HFFc6 (cell line): ENCODE measurements at places on chromosomes 16 and 17.

DNA sequence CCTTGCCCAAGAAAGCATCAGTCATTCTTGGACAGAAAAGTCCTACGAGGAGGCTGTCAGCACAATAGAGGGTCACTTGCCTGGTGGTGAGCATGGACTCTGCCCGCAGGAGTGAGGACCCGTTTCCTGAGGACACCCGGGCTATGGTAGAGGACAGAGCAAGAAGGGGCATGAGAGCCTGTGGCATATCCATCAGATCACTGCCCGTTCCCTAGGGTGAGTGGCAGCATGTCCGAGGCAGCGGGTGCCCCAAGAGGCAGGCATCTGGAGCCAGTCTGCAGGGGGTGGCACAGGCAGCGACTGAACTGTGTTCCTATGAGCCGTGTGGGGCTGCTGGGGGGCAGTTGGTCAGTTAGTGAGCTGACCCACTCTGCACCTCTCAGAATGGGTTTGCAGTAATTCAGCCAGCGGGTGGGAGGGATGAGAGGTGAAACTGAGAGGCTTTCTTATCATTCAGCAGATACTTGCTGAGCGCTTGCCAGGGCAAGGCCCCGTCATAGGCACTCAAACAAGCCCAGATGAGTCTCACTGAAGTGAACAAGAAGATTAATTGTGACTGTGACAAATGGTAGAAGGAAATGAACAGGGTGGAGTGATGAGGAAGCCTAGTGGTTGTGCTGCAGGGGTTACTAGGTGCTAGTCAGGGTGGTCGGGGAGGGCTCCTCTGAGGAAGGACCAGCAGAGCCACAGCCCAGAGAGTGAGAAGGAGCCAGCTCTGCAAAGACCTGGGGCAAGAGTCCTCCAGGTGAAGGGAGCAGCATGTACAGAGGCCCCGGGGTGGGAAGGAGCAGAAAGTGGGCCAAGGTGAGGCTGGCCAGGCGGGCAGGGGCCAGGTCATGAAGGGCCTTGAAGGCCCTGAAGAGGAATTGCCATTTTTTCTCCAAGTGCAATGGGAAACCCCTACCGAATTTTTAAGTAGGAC, 87.9 kb downstream of the CLEC16A start:
- DNase-seq, result no peak

DNA sequence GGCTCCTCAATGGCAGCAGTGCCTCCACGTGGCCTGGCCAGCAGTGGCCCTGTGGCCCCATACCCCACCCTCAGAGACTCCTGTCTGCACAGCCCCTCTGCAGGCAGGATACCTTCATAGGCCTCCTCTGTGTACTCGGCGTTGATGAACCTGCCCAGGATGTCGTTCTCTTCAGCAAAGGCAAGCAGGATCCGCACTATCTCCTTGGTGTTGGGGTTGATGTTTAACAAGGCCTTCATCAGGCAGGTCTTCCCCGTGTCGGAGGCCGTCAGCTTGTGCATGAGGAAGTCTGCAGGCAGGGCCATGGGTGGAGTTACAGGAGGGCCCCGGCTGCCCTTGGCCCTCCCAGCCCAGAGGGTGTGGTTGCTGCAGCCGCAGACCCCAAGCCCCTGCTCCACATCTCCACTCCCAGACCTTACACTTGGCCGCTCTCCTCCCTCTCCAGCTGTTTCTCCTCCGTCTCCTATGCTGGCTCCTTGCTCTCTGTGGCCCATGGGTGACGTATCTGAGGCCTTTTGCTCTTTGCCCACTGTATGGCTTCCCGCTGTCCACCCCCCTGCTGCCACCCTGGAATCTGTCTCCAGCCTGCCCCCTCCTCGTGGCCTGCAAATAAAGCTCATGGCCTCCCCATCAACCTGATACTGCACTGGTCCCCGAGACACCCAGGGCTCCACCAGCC, 15.1 kb downstream of the TRPV3 start:
- DNase-seq, result no peak

GRCh38 chr17:44970136-44970741, 2.1 kb upstream of the C1QL1 start:
- DNase-seq, result no peak

- no peak for DNase-seq
Observed at GRCh38 chr17:79841369-79842135, 2.3 kb upstream of the CBX4 start.

- no peak for DNase-seq
Observed at GRCh38 chr16:35144212-35144932, 1685.0 kb downstream of the TP53TG3F start.

GRCh38 chr17:57557416-57557815, 187.7 kb downstream of the CCDC182 start:
- DNase-seq, result no peak

DNA sequence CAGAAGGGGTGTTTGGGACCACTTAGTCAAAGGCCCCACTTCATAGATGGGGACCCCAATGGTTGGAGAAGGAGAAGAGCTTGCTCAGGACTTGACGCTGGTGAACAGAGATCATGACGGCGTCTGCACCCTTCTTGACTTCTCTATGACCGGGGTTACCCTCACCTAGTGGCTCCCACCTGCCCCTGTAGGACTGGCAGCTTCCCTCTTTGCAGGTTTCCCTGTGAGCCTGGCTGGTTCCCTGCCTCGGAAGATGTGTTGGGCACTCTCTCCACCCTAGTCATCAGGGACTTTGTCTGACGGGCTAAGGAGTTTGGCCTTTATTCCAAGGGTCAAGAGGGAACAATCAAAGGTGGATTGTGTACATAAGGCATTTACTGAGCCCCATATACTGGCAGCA, 22.7 kb downstream of the TBX4 start:
- no peak for DNase-seq

DNA sequence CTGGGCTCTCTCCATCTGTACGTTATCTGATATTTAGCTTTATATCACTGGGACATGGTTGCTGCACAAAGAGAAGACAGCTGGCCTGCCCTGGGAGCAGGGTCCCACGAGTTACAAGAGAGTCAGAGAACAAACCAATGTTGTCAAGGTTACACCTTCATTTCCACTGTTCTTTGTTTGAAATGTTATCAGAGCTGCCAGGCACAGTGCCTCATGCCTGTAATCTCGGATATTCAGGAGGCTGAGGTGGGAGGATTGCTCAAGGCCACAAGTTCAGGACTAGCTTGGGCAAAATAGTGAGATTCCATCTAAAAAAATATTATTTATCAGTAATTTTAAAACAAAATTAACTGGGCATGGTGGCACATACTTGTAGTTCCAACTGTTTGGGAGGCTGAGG, 34.6 kb downstream of the ATP6V0A1 start:
- no peak for DNase-seq

GRCh38 chr17:40374821-40375498, 10.4 kb upstream of the GJD3 start:
- DNase-seq, result no peak

DNA sequence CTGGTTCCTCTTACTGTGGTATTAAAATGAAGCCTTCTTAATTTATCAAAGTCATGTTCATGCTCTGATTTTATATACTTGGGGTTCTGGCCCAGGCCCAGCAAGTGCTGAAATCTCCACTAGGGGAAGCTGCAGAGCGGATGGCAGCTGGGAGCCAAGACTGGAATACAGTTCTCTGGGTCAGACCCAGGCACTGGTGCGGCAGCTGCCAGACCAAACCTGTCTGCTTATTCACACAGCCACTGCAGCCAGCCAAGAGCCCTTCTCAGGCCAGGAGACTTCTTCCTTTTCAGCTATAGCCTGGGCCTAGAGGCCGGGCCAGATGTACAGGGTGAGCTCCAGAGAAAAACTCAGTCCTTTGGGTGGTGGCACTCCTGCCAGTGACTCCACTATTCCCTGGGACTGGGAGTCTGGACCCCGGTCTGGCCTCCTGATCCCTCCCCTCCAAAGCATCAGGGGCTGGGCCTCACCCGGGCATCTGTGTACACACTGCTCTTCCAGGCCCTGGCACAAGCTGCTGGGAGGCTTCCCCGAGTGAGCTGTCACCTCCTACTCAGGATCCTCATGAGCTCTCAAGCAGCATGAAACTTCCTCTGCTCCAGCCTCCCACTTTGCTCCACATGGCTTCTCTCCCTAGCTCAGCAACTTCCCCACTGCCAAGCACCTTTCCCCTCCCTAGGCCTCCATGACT, 24.4 kb downstream of the ATP6V0D1 start:
- DNase-seq, result peak; percentile 46

- no peak for DNase-seq
Observed at GRCh38 chr17:13665872-13666635, 64.3 kb upstream of the HS3ST3A1 start.

GRCh38 chr17:64750478-64750877, 88.4 kb upstream of the SMURF2 start:
- DNase-seq, result no peak

DNA sequence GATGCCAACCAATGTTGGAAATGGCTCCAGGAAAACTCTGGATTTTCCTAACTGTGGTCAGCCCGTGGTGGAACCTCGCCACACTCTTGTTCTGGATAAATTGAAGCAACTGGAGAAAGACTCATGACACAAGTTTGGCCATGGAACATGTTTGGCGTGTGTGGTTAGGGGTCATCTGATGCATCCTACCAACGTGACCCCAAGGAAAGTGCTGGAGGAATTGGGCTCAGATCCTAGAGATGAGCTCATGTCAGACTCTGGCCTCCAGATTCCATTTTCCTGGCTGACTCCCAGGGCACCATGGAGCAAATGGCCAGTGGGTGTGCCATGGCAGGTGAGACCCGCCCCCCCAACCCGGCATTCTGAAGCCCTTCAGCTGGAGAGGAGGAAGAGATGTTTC, 58.5 kb downstream of the CACNG5 start:
- DNase-seq, result peak; percentile 2

GRCh38 chr17:71978435-71978834, 142.4 kb upstream of the SOX9 start:
- no peak for DNase-seq

GRCh38 chr17:15650741-15651582, 31.5 kb upstream of the FBXW10B start:
- DNase-seq, result no peak

- DNase-seq, result peak; percentile 68
Observed at GRCh38 chr16:30740364-30741251, 7.6 kb upstream of the PHKG2 start.

- no peak for DNase-seq
Observed at GRCh38 chr17:49775546-49776260, 11.8 kb upstream of the FAM117A start.

- DNase-seq, result no peak
Observed at GRCh38 chr17:35765086-35765710, 4.5 kb downstream of the C17orf50 start.

GRCh38 chr16:69906838-69907401, 44.2 kb upstream of the CLEC18A start:
- DNase-seq, result peak; percentile 72

GRCh38 chr16:56675685-56676210, 6.1 kb downstream of the MT1H start:
- DNase-seq, result no peak

- peak; percentile 14 for DNase-seq
Observed at GRCh38 chr16:89670496-89671431, 13.1 kb downstream of the SPATA33 start.

DNA sequence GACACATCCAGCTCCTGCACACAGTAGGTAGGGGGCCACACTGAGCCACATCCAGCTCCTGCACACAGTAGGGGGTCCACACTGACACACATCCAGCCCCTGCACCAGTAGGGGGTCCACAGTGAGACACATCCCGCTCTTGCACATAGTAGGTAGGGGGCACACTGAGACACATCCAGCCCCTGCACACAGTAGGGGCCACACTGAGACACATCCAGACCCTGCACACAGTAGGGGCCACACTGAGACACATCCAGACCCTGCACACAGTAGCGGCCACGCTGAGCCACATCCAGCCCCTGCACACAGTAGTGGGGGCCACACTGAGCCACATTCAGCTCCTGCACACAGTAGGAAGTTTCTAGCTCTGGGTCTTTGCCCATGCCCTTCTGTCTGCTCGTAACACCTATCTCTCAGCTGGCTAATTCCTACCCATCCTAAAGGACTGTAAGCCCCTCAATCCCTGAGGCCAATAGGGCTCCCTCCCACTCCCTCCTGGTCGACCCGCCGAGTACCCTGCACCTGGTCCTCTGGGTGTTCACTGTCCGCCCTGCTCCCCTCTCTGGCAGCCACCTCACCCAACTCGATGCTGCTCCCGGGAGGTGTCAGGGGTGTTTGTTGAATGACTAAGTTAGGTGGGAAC, 9.4 kb upstream of the ATP2A3 start:
- no peak for DNase-seq

- DNase-seq, result no peak
Observed at GRCh38 chr17:39239640-39240314, 14.0 kb upstream of the STAC2 start.

DNA sequence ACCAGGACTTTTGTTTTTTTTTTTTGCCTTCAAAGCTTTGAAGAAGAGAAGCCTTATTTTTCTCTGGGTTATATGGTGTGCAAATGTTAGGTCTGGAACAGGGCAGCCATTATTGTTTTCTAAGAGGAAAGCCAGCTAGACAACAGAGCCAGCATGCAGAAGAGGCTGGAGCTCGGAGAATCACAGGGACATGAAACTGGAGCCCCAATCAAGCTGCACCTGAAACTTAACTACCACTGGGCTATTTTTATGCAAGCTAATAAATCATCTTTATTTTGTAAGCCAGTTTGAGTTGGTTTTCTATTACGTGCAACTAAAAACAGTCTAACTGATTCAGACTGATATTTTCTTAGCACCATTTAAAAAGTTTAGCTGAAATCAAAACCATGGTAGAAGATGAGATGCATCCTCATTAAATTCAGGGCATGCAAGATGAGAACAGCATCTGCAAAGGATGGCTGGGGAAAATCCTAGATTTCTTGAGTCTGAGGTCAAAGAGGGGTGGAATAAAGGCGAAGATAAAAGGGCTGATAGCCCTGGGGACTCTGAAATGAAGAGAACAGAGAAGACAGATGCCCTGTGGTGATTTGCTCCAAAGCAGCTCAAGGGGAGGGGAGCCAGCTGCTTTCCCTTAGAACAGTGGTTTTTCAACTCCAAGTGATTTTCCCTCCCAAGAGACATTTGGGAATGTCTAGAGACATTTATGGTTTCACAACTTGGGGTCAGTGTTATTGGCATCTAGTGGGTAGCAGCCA, 177.1 kb upstream of the WSCD1 start:
- no peak for DNase-seq
